ENCODE measurements at places on chromosomes 12 and 14.

DNA sequence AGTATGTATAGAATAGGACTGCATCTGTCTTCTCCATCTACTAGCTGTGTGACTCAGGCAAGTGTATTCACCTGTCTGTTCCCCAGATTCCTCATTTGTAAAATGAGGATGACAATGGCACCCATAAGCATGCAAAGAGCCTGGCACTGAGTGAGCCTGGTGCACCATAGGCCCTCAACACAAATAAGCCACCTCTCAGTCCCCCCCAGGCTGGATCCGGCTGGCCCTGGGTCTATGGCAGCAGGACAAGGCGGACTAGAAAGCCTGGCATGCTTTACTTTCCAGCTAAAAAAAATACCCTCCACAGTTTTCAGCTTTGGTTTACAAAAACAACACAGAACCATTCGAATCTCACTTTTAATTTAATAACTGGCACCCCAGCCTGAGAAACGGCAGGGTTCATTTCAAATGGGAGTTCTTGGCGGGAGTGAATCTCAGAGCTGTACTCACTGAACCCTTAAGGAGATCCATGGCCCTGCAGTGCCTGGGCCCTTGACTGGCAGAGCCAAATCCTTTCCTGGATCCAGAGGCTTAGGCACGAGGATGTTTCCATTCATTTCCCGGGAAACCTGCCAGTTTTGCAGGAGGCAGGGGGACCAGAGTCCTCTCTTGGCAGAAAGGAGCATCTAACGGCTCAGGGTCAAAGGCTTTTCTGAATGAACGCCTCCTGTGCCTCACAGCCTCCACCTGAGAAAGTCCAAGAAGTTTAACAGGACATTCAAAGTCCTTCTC is 17.7 kb downstream of the SYNE3 start:
- DNase-seq, result no peak

GRCh38 chr12:105613269-105613668 is 282.8 kb downstream of the C12orf75 start:
- no peak for DNase-seq

DNA sequence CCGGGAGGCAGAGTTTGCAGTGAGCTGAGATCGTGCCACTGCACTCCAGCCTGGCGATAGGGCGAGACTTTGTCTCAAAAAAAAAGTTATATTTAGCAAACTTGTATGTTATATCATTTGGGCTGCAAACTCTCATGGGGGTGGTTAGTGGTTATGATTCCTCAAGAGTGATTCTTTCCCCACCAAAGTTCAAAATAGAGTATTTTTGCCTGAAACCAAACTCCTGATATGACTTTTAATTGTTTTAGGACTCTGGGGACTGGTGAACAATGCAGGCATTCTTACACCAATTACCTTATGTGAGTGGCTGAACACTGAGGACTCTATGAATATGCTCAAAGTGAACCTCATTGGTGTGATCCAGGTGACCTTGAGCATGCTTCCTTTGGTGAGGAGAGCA is 18.6 kb downstream of the HSD17B6 start:
- no peak for DNase-seq

- DNase-seq, result no peak
Measured at GRCh38 chr14:32033543-32033942, 43.6 kb upstream of the ARHGAP5 start.

DNA sequence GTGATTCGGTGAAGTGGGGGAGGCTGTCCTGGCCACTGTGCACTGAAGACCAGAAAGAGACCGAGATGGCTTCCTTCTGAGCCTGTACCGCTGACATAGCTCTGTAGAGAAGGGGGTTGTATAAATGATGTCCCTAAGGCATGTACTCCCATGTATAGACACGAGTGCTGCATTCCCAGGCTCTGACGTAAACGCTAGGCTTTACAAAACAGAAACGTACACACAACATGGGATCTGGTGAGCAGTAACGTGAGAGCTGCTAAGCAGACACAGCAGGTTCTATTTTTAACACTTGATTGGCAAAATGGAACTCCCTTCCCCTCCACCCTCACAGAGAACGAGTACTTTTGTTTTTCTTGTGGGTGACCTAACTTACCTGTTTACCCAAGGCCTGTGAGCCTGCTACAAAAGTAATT is 35.9 kb downstream of the ACADS start:
- no peak for DNase-seq

DNA sequence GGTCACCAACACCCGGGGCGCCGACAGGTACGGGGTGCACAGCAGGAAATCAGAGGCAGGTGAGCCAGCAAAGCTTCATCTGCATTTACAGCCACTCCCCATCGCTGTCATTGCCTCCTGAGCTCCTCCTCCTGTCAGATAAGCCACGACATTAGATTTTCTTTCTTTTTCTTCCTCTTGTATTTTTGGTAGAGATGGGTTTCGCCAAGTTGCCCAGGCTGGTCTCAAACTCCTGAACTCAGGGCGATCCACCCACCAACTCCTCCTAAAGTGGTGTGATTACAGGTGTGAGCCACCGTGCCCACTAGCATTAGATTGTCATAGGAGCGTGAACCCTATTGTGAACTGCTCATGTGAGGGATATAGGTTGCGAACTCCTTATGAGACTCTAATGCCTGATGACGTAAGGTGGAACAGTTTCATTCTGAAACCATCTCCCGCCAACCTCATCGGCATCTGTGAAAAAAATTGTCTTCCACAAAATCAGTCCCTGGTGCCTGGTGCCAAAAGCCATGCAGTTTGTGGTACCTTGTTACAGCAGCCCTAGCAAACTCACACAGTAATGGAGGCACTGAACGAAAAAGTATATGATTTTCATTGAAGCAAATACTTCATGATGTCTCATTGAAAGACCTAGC is 1.5 kb downstream of the STYK1 start:
- DNase-seq, result no peak

DNA sequence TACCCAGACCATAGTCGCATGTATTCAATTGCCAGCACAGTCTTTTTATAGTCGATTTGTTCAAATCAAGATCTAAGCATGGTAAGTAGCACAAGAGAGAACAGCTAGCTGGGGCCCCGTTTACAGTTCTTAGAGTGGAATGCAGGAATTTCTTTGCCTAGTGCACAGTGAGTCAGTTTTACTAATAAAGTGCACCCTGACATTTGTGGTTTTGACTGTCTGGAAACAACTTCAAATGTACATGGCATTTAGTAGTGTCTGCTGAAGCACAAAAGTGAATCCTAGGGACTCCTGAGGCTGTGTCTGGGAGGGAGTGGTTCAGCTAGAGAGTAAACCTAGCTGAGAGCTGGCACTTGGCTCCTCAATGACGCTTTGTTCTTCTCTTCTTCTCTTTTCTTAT is 64.9 kb downstream of the TMX1 start:
- DNase-seq, result no peak

DNA sequence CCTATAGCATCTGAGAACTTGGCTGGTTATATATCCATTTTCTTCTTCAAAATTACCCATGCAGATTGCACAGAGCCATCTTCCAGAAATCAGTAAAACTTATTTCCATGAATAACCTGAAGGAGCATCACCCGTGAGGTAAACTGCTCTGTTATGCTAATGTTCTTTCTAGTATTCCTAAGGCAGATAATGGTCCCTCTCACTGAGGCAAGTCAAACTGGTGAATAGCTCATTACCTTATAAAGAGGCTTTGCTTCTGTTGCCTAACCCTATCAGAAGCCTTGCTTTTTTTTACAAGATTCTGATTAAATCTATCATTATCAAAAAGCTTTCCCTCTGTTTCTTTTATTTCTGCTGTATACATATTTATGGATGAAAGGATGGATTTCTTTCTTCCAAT is 307.6 kb upstream of the FLRT2 start:
- no peak for DNase-seq

DNA sequence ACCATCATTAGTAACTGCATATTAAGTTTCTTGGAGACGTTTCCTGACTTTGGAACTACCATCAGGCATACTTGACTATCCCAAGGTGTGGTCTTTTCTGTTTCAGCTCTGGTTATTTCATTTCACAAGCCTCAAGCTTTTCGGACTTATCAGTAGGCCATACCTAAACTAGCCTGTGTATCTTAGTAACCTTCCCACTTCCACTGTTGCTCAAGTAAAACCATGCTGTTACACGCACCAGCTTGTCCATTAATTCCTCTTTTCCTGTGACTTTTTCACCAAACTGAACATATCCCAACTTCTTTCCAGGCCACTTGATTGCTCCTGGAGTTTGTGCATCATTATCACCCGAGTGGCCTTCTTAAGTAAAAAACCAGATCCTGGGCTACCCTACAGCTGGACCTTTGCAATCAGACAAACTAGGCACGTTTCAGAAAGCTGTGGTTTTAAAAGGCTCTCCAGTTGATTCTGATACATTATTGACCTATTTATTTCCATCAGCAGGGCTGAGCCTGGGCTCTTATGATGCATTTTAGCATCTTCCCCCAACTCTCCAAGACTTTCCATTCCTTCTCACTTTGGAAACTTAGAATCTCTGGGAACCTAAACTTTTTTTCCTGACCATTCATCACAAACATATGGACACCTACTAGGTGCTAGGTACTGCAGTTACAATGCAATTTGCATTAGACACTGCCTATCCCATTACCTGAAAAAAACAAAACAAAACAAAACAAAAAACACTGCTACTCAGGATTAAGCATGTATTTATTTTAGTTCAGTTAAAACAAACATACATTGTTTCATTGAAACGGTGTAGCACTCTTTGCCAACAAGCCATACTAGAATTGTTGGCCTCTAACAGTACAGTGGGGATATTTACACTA is 14.9 kb downstream of the SLC38A2 start:
- DNase-seq, result no peak

- no peak for DNase-seq
Measured at GRCh38 chr14:49206828-49207227, 379.4 kb downstream of the RPS29 start.

DNA sequence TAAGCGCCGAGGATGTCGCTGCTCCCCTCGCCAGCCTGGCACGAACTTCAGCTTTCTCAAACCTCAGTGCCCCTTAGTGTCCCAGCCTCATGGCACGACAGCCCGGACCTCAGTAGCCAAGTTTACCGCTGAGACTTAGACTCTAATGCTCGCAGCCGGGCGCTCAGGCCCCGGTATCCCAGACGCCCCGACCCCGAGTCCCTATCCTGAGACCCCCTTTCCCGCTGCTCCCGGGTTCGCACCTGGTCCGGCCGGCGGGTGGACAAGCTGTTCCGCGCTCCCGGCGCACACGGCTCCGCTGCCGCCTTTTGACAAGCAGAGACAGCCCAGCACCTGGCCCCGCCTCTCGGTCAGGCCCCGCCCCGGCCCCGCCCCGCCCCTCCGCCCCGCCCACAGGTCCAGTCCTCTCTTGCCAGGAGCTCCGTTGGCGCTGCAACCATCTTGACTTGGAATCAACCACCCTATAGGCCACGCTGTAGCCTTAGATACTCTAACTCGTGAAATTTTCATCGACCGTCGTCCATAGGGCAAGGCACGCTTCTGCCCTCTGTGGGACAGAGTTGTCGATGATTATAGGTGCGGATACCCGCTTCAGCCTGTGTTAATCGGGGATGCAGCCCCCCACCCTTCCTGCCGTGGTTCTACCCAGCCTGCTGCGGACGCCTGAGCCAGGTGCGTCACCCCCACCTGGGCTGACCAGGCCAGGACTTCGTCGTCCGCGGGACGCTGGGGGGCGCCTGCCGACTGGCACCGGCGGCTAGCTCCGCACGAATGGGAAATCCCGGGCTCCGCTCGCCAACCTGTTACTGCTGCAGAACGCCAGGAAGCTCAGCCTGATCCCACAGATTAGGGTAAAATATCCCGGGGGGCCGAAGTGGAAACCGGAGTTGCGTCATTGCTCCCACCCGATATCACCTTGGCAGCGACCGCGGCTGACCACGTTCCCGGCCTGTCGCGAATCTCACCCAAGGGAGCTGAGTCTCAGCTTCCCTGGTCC is at the start of gene VDR:
VDR (minus strand) TSS at position 282 of the 997 bp plus-strand sequence. CDS start 25,881 bp downstream, outside the sequence.
- DNase-seq, result peak; percentile 72
